ENCODE measurements at places on chromosomes 7 and 10. TPM values are rescaled to one million over a fixed set of nuclear protein-coding genes. Genes with fewer than 3 reads are reported as not detected.

CCDC126 gene
- 3.9 TPM for total RNA-seq

DNA sequence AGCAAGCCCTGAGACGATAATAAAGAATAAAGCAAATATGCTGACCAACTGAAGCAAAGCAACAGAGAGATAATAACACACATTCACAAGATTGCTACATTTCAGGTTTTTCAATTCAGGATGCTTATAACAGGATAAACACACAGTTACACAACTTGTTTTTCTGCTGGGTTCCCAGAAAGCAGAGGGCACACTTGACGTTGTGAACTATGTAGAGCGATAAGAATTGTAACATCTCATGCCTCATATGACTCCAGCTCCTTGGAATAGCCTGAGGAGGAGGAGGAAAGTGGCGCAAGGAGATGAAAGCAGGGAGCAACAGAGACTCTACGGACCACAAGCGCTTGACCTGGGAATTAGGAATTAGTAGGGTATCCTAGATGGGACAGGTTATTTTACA lies 201.7 kb downstream of the SKAP2 start:
- DNase-seq: no peak

FEZF1 gene
- 2.1 TPM for total RNA-seq

DNA sequence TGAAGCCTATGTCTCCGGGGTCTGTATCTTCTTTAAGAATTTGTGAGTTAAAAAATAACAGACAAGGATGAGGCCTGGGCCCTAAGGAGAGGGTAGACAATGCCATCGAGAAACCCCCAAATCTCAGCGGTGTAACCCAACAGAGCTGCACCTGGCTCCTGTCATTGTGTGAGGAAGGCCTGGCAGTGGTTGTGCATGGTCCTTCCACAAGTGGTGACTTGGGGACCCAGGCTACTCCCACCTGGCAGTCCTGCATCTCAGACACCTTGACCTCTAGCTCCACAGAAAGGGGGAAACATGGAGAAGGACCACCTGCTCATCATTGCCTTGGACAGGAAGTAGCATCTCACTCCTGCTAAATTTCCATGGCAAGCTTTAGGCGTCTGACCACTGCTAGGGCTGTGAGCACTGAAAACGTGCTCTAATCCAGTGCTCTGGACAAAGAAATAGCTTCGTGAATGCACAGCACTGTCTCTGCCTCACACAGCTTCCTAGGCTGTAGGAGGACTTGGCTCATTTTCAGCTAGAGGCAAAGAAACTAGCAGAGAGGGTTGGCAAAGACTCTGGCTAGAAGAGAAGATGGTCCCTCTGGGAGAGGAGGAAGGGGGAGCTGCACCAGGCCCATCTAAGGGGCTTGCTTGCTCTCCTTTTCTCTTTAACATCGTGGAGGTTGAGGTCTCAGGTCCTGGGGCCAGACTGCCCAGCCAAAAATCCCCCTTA lies 273.9 kb upstream of the ZMIZ1 start:
- no peak for DNase-seq

PHKG1 gene
- 0.59 TPM for total RNA-seq

CFAP70 gene
- 0.45 TPM for total RNA-seq

GRCh38 chr7:159191236-159191635 lies 46.6 kb upstream of the VIPR2 start:
- DNase-seq: no peak

- no peak for DNase-seq
Measured at GRCh38 chr10:120477743-120478141, 20.7 kb downstream of the PLPP4 start.

SEMA3D gene
- 1.6 TPM for total RNA-seq

GRCh38 chr10:2786251-2786650 lies 281.1 kb upstream of the PFKP start:
- DNase-seq: no peak

- DNase-seq: no peak
Measured at GRCh38 chr7:11212816-11213215, 239.1 kb downstream of the PHF14 start.

DNA sequence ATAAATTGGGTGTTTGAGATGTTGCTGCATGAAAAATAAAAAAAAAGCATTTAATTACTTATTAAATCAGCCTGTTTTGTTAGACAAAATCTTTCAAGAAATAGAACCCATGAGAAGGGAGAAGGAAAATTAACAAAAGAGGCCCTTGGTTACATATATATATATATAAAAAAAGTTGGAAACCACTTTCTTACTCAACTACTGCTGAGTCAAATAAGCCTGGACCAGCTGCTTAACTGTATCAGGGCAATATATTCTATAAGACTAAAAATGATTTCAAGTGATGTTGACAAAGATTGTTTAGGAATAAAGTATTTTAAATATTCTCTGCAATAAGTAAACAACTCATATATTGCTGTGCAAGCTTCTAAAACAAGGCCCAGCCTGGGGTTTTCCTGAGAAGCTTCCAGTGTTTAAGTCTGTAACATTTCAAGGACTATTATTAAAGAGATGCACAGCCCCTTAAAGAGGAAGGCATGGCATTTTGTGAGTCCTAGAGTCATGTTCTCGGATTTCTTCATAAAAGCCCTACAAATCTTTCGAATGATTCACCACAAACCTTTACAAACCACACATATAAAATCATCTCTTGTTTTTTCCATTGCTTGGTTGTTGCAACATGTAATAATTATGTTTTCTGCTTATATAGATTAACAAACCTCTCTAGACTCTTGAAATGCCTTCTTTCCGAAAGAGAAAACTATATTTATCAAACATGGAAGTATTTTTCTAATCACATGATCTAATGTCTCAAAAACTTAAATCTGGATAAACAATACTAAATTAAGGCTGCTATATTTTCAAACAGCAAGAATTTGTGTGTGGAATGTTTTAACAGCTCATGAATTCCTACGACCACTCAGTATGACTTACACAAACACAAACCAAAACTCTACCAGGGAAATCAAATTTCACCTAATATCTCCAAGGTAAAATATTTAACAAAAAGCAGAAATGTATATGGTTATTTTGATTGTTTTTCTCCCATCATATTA lies 14.3 kb downstream of the JAZF1 start:
- no peak for DNase-seq

LANCL2 gene
- 10.7 TPM for total RNA-seq

DNA sequence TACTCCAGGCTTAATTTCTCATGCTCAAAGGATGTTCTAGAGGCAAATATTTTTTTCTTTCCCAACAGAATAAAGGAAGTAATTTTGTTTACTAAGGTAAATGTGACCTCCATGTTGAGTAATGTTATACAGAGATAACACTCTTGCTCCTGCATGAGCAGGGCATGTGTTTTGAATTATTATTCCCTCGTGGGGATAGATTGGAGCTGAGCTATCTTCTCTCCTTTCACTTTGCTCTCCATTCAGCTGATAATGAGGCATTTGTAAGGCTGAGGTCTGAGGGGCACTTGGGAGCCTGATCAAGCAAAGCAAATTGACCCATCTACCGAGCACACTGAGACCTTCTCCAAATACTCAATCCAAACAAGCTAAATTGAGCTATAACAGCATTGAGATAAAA lies 50.7 kb upstream of the GHITM start:
- DNase-seq: no peak

GRCh38 chr10:26787362-26787761 lies 73.4 kb downstream of the ABI1 start:
- no peak for DNase-seq

RP9 gene
- total RNA-seq: 13.3 TPM

NFE2L3 gene
- 69.0 TPM for total RNA-seq

CPN1 gene
- total RNA-seq: not detected

DNA sequence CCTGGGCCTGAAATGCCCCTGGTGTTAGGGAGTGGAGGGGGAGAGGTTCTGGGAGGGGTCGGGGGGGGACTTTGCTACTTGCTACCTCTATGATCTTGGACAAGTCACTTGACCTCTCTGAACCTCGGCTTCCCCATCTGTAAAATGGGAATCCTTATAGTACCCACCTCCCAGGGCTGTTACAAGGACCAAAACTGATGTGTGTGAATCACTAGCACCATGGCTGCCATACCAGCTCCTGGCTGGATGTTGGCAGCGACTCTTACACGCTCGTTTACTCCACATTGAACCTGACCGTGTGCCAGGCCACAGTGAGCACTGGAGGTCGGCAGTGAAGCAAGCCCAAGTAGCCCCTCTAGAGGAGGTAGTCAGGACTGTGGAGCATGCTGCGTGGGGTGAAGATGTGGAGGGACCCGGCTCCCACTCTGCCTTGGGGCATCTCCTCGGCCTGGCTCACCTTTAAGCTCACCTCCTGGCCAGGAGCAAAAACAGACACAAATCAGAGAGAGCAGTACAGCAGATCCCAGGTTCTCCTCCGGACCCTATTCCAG lies 28.9 kb downstream of the PPIF start:
- no peak for DNase-seq

DKK1 gene
- total RNA-seq: 1.0 TPM

C10orf67 gene
- total RNA-seq: not detected

DNA sequence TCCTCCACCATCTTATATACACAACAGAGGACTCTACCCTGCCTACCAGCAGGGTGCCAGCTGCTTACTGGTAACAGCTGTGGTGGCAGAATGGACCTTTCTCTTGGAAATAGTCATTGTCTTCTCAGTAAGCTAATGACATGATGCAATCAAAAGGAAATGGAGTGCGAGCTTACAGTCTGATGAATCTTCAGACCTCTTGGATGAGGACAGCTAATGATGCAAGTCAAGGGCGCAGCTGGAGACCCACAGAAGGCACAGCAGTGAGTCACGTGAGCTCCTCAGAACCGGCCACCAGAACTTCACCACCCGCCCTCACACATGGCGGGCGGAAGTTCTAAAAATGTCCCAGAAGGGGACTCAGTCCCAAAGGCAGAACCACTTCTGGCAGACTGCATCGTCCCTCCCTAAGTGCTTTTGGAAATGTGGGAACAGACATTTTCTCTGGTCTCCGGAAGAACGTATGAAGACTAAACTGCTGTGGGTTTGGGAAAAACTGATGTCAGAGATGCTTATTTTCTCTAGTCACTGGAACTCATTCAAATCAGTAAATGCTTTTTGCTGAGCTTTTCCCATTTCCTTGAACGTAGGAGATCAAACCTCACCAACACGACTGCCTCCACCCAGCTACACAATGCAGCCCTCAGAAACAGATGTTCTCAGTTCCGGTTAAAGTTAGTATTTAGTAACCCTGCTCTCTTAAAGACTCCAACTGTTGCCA lies 96.4 kb downstream of the FAS start:
- DNase-seq: peak; percentile 6

GRCh38 chr10:47230482-47230881 lies 69.5 kb upstream of the GDF10 start:
- no peak for DNase-seq

KCNMA1 gene
- total RNA-seq: 0.94 TPM

DNA sequence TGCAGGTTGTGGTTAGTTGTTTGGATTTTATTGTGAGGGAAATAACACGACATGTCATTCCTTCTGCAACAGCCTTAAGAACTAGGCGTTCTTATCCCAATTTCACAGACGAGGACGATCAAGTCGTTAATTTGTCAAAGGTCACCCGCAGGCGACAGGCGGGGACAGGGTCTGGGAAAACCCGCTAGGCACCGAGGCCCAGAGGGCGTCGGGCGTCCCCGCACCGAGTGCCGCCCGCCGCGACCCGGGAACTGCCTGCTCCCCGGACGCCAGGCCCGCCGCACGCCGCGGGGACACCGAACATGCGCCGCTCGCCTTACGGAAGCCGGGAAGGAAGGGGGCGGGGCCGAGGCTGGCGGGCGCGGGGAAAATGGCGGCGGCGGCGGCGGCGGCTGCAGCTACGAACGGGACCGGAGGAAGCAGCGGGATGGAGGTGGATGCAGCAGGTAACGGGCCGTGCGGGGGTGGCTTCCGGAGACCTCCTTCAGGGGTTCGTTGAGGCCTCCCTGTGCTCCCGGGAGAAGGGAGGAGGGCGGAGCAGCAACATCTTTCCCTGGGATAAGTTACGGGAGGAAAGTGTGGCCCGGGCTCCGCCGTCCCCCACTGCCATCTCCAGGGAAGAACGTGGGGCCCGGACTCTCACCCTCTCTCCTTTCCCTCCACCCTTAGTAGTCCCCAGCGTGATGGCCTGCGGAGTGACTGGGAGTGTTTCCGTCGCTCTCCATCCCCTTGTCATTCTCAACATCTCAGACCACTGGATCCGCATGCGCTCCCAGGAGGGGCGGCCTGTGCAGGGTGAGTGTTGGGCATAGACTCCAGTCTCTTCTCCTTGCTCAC lies at the start of gene COPS6:
Gene COPS6 (plus strand): TSS at position 349 of the 837 bp plus-strand sequence. CDS start 22 bp downstream, at position 371.
- peak; percentile 95 for DNase-seq

- DNase-seq: peak; percentile 46
Measured at GRCh38 chr10:43390759-43391158, 18.2 kb downstream of the HNRNPF start.

DNA sequence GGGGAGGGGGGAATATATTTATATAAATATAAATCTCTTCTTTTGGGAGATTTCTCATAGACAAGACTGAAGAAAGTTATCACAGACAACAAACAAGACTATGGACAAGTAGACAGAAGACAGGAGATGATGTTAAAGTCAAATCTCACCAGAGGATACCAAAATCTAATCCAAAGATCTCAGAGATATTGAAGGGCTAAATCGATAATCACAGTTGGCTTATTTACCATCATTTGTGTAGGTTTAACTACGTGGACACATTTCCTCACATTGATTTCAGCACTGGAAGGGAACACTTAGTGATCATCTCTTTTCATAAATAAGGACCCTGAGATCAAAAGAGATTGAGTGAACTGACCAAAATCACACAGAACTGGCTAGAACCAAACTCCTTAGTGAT lies 2.7 kb upstream of the INPP5F start:
- no peak for DNase-seq

DNA sequence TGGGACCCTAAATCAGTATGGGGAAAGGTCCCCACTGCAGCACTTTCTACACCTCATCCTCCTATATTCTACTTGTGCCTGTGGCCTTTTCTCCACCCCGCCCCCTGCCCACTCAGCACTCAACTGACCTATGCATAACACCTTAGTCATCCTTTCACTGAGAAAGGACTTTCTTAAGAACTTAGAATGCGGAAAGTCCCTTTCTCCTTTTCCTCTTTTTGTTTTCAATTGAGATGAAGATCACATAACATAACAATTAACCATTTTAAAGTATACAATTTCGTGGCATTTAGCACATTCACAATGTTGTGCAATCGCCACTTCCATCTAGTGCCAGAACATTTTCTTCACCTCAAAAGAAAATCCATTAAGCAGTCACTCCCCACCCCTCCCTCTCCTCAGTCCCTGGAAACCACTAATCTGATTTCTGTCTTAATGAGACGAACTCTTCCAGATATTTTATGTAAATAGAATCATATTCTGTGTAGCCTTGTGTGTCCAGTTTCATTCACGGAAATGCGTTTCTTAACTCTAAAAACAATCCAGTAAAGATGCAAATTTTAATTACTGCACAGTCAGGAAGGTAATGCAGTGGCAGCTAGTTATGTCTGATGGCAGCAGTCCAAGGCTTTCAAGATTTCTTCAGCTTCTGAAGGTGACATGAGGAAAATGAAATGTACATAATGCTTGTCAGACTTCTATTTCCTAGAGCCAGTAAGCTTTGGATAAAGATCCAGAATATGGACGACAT lies 41.7 kb downstream of the FAS start:
- DNase-seq: no peak

GRCh38 chr7:145481985-145482384 lies 634.6 kb upstream of the CNTNAP2 start:
- DNase-seq: no peak

SLC13A1 gene
- total RNA-seq: not detected
